ENCODE measurements at places on chromosomes 7 and 10. TPM values are rescaled to one million over a fixed set of nuclear protein-coding genes. Genes with fewer than 3 reads are reported as not detected.

- H3K27ac ChIP-seq: no peak overlapping the region
- no peak overlapping the region for H3K4me3 ChIP-seq
- H3K4me1 ChIP-seq: no peaks in the 10 kb centered on the region
- DNase-seq: no peak
- no peaks in the 10 kb centered on the region for H3K27me3 ChIP-seq
These were observed 90.0 kb downstream of the ST7 start for GRCh38 chr7:117043108-117043825.

GRCh38 chr10:71697938-71698709 is 21.5 kb downstream of the C10orf105 start:
- H3K4me1 ChIP-seq: peaks cover 14% of the 10 kb centered on the region
- no peak overlapping the region for H3K4me3 ChIP-seq
- H3K27ac ChIP-seq: no peak overlapping the region
- H3K27me3 ChIP-seq: no peaks in the 10 kb centered on the region
- no peaks in the 10 kb centered on the region for H3K36me3 ChIP-seq

DNA sequence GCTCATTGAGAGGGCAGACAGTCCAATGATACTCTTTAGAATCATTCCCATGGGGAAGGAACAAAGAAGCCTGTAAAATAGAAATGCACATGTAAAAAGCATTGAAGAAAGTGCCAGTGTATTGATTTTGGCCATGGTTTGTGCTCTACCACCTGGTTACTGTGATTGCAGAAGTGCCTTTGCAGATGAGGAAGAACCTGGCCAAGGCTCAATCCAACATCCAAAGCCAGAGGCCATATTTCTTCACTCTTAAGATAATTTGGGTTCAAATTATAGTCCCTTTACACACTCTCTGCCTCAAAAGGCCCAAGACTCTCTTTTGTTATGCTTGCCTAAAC is 122.1 kb downstream of the EGFR start:
- H3K4me3 ChIP-seq: no peak overlapping the region
- H3K27me3 ChIP-seq: no peaks in the 10 kb centered on the region
- no peak overlapping the region for H3K27ac ChIP-seq

DNA sequence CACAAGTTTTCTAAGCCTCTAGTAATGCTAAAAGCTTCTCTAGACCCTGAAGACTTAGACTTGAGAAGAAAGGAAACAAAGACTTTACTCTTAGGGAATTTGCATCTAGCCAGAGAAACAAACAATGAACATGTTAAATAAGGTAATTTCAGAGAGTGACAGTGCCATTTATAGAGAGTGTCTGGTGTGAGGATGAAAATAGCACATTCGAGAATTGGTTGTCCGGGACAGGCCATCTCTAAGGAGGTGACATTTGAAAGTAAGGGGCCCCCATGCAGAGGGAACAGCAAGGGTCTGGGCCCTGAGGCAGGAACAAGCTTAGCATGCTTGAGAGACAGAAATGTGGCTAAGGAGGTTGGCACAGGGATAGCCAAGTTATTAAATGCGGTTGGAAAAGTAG is 48.1 kb downstream of the ADAM22 start:
- no peaks in the 10 kb centered on the region for H3K4me1 ChIP-seq
- no peaks in the 10 kb centered on the region for H3K27me3 ChIP-seq
- H3K27ac ChIP-seq: no peak overlapping the region
- no peak for DNase-seq
- H3K36me3 ChIP-seq: no peaks in the 10 kb centered on the region

- H3K27ac ChIP-seq: no peak overlapping the region
- H3K4me1 ChIP-seq: no peaks in the 10 kb centered on the region
- no peaks in the 10 kb centered on the region for H3K36me3 ChIP-seq
- no peaks in the 10 kb centered on the region for H3K27me3 ChIP-seq
- H3K4me3 ChIP-seq: no peak overlapping the region
These were observed 349.8 kb downstream of the SDK1 start for GRCh38 chr7:3650844-3651243.

GRCh38 chr7:28812616-28813015 is 145.5 kb downstream of the TRIL start:
- H3K4me1 ChIP-seq: no peaks in the 10 kb centered on the region
- DNase-seq: no peak
- no peak overlapping the region for H3K4me3 ChIP-seq
- H3K27me3 ChIP-seq: no peaks in the 10 kb centered on the region

GRCh38 chr7:53022893-53023292 is 12.5 kb upstream of the POM121L12 start:
- no peak overlapping the region for H3K4me3 ChIP-seq
- no peak for DNase-seq
- H3K4me1 ChIP-seq: no peaks in the 10 kb centered on the region
- H3K36me3 ChIP-seq: no peaks in the 10 kb centered on the region

The CYP26C1 gene
- 0.35 TPM for total RNA-seq

The JAZF1 gene
- total RNA-seq: 13.1 TPM

DNA sequence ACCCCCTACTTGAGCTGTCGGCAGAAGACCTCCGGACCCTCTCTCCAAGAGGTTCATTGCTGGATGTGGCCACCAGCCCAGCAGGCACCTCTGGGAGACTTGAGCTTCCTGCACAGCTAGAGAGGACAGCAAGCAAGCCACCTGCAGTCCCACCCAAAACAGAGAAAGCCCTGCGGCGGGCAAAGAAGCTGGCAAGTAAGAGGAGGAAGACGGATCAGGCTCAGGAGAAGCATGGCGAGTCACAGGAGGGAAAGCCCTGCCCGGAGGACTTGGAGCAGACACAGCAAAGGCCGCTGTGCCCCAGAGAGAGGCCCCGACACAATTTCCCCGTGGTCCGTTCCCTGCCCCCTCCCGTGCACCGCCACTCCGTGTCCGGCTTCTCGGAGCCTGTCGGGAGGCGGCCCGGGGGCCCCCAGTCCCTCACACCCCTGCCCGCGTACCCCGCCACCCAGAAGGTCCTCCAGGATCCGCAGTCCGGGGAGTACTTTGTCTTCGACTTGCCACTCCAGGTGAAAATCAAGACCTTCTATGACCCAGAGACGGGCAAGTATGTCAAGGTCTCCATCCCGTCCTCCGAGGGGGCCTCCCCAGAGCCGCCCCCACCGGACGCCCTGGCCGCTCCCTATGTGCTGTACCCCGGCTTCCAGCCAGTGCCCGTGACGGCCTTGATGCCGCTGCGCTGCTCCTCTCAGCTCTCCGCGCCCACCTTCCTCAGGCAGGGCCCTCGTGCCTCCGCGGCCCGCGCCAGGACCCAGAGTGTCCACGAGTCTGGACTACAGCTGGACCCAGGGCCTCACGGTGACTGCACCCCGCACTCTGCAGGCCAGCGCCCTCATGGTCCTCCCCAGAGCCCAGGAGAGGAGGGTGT is 27.2 kb downstream of the C10orf71 start:
- H3K4me1 ChIP-seq: no peaks in the 10 kb centered on the region
- no peaks in the 10 kb centered on the region for H3K36me3 ChIP-seq
- H3K4me3 ChIP-seq: no peak overlapping the region
- no peaks in the 10 kb centered on the region for H3K27me3 ChIP-seq
- no peak for DNase-seq

The PNLIPRP3 gene
- total RNA-seq: not detected

DNA sequence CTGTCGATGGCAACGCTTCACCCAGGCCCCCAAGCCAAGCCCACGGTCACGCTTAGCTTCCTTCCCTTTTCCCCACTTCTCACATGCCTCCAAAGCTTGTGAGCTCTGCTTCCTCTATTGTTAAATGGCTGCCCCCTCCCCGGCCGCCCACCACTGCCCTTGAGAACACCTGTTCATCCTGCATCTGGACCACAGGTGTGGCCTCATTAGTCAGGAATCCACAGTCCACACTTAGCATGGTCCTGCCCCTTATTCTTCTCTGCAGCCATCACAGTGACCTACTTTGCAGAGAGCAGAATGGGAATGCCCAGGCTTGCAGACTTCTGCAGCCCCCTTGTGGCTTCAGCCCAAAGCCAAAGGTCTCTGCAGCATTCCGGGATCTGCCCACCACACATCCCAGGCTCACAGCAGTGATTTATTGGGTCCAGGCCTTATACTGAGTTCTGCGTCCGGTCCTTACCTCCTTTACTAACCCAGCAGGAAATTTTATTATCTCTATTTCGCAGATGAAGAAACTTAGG is 66.9 kb downstream of the PTPRE start:
- no peaks in the 10 kb centered on the region for H3K27me3 ChIP-seq
- H3K4me1 ChIP-seq: no peaks in the 10 kb centered on the region
- H3K4me3 ChIP-seq: no peak overlapping the region
- H3K36me3 ChIP-seq: no peaks in the 10 kb centered on the region
- H3K27ac ChIP-seq: no peak overlapping the region
- no peak for DNase-seq

The SDK1 gene
- total RNA-seq: 38.3 TPM

DNA sequence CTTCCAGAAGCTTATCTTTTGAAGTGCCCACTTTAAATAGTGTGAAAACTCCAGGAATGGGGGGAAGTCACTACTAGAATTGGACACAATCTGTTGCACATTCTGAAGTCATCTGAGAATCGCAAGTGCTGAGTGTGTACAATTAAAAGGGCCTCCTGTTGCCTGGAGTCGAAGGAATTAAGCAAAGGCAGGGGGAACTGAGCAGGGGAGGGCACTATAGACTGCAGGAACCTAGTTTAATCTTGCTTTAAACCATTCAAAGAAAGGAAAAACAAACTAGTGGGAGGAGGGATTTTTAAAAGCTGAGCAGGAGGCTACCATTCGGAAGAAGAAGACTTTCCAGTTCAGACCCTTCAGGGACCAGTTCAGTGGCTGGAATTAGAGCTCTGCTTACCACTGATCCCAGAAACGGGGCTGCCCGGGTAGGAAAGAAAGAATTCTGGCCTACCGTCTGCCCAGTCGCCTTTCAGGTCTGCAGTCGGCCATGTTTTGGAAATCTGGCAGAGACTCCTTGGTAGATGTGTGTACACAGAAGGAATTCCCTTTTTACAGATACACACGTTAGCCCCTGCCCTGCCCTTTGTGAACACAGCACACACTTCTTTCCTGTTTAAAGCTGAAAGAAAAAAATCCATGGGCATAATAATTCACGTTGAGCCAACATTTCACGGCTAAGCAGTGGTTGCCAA is 610.6 kb upstream of the FOXK1 start:
- DNase-seq: no peak
- H3K4me3 ChIP-seq: no peak overlapping the region
- no peaks in the 10 kb centered on the region for H3K4me1 ChIP-seq

GRCh38 chr7:38312821-38313220 is 39.4 kb upstream of the TARP start:
- no peaks in the 10 kb centered on the region for H3K27me3 ChIP-seq
- no peaks in the 10 kb centered on the region for H3K4me1 ChIP-seq
- no peak for DNase-seq
- no peak overlapping the region for H3K27ac ChIP-seq

DNA sequence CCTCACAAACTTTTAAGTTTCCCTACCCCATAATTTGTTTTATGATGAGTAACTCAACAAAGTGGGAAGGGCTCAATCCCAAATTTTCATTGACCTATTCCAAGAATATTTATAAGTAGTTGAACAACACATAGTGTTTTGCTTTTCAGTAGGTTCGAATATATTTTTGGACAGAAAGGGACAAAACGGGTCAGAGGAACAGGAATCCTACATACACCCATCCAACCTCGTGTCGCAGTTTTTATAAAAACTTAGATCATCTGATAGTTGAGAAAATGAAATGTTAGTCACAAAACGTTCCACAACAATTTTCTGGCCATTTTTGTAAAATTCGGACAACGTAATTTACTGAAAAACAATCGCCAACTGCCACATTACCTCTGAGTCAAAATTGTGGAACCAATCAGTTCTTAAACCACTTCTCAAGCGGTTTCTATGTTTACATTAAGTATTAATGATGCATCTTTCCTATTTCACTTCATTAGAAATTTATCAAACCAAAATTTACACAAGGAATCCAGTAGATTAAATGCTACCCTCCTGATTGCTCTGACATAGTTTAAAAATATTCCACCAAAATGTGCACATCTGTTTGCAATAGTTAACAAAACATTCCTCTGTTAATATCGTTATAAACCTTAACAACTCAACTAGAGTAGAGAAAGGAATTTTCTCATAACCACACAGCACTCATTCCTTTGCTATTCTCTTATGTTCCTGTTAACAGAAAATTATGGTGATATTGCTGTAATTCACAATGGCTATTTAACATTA is 6.3 kb downstream of the WNT16 start:
- no peaks in the 10 kb centered on the region for H3K4me1 ChIP-seq
- peaks cover 32% of the 10 kb centered on the region for H3K27me3 ChIP-seq
- no peak overlapping the region for H3K4me3 ChIP-seq

DNA sequence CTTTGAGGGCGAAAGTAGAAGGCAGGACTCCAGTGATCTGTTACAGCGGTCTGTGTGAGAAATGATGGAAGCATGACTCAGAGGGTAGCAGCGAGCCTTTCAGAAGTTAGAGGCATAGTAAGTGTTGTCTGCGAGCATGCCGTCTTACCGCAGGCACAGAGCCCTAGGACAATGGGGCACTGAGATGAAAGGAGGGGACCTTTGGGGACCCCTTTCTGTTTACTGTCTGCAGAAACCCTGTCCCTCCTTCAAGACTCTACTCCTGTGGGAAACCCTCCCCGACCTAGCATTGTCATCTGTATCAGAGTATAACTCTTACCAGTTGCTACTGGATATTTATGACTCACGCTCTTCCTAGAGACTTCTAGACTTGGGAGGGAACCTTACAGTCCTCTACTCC is 87.2 kb upstream of the AGK start:
- no peak for DNase-seq
- H3K4me3 ChIP-seq: no peak overlapping the region
- no peaks in the 10 kb centered on the region for H3K27me3 ChIP-seq
- H3K27ac ChIP-seq: no peak overlapping the region

The ASAH2 gene
- 1.3 TPM for total RNA-seq

DNA sequence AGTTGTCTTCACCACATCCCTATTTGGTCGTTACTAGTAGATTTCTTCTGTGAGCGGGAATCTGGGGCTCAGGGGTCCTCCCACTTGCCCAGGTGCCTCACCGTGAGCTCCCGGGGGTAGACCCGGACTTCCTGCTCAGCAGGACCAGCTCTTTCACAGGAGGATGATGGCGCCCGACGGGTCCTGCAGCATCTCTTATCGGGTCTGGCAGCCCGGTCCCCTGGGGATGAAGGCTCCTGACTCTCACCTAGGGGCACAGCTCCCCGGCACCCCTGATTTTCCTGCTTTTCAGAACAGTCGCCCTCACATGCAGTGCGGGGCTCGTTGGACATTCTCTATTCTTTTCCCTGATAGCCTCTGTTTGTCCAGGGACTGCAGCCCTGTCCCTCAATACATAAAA is 33.0 kb upstream of the SHH start:
- no peak for DNase-seq
- no peak overlapping the region for H3K27ac ChIP-seq
- no peaks in the 10 kb centered on the region for H3K27me3 ChIP-seq
- H3K36me3 ChIP-seq: no peaks in the 10 kb centered on the region

Data from kidney (tissue), 22 donors.